ENCODE measurements at places on chromosomes 12 and 14. TPM values are rescaled to one million over a fixed set of nuclear protein-coding genes. Genes with fewer than 3 reads are reported as not detected.

EIF2S3B gene
- total RNA-seq, result 0.63 TPM

DNA sequence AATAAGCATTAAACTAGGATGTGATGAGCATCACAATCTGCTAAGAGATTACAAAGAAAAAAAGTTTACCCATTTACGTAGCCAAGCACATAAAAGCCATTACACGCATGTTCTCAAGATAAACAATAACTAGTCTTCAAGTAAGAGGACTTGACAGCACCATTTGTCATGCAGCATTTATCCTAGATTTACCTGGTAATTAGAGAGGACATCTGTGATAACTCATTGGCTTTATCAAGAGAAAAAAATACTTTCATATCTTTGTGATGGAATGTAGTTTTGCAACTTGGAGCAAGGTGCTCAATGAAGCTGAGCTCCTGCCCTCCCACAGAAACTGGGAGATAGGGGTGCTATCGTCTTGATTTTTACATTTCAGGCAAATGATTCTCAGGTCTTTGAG lies 1023.7 kb downstream of the FSCB start:
- DNase-seq, result no peak

GRCh38 chr14:58243790-58244555 lies 670 bp upstream of the PSMA3 start:
- DNase-seq, result peak; percentile 94

DNA sequence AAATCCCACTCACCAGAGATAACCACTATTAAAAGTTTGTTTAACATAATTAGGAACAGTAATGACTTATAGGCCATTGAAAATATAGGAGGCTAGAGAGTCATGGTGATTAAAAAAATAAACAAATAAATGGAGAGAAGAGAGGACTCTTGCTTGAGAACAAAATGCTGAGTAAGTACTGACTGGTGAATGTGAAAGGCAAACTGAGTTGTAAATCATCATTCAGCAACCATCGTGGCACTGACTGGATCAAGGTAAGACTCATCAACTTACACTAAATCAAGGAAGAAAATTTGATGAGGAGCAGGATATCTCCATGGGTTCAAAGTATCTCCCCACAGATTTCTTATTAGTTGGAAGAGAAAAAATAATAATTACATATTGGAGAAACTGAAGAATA lies 14.1 kb upstream of the YBX3 start:
- peak; percentile 38 for DNase-seq

CLEC1A gene
- not detected for total RNA-seq

RPL10L gene
- not detected for total RNA-seq

RFLNA gene
- not detected for total RNA-seq

INHBC gene
- not detected for total RNA-seq

LRCOL1 gene
- not detected for total RNA-seq

DNA sequence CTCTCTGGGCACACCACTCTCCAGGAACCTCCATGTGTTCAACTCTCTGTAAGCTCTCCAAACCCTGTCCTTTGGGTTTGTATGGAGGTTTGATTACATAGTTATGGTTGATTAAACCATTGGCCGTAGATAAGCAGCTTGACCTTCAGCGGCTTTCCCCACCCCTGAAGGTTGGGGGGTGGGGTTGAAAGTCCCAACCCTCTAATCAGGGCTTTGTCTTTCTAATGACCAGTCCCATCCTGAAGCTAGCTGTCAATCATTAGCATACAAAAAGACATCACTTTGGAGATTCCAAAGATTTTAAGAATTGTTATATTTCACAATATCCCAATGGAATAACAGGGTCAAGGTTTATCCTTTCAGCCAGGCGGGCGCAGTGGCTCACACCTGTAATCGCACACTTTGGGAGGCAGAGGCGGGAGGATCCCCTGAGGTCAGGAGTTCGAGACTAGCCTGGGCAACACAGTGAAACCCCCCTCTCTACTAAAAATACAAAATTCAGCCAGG lies 8.4 kb downstream of the FAM186A start:
- no peak for DNase-seq

DNA sequence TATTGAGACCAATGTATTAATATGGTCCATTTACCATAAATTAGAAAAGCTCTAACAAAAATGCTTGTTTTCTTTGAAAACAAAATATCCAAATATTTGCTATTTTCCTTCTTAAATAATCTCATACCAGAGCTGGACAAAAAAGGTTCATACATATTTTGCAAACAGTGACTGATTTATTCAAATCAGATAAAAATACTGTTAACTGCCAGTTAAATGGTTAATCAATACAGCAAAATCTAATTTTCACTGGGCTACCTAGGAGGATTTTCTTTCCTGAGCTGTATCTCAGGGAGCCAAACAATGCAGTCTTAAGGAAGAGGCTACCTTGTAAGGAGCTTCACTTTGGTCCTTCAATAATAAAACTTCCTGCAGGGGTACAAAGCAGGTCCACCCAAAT lies 2.0 kb downstream of the FERMT2 start:
- DNase-seq, result peak; percentile 18

GRCh38 chr12:3333583-3333982 lies 157.4 kb upstream of the PRMT8 start:
- DNase-seq, result peak; percentile 22

DNAI7 gene
- not detected for total RNA-seq

ERP27 gene
- not detected for total RNA-seq

PEX5 gene
- total RNA-seq, result 20.0 TPM

DNA sequence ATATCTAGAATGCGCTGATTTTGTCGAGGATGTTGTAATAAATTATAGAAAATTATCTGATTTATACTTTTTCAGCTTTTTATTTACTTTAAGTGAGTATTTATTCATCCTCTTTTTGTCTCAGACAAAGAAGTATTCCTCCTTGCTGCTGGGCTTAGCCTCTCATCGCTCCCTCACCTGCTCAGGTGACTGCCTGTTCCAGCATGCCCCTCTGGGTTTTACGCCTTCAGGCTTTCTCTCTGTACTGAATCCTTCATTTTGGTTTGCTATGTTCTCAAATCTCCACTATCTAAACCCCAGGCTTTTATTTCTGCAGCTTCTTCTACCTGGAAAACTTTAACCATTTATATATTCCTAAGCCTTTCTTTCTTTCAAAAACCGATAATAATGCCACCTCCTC lies 1650.9 kb upstream of the SEL1L start:
- no peak for DNase-seq

- no peak for DNase-seq
Observed at GRCh38 chr14:23639891-23640523, 3.8 kb downstream of the DHRS2 start.

- DNase-seq, result no peak
Observed at GRCh38 chr12:130086248-130086647, 76.0 kb upstream of the FZD10 start.

DNA sequence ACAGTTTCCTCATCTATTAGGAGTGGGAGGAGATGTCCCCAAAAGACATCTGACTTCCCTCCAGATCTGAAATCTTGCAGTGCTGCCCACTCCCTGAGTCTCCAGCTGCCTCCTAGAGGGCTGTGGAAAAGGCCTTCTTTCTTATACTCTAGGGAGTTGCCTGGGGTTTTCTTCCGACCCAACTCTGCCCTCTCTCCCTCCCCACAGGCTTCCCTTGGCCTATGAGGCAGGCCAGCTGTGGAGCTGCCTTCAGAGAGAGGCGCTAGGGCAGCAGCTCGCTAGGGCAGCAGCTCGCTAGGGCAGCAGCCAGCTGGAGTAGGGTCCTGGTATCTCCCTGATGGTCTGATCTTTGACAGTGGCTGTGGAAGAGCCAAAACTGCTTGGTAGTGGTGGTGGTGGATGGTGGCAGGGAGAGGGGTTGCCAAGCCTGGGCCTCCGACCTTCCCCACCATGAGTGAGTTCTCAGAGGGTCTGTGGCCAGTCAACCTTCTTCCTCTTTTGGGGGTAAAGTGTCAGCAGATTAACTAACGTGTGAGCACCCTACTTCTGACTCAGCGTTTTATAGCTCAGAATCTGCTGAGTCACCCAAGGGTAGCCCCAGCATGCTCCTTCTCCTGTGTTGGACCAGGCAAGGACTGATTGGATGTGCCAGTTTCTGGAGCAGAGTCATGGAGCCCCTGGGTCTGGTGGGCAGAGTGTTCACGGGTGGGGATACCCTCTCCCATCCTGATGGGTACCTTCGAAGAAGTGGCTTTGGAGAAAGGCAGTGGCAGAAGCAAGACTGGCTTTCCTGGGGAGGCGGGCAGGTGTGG lies 2.3 kb downstream of the SLC48A1 start:
- DNase-seq, result peak; percentile 60

GRCh38 chr14:104374718-104375080 lies 204.9 kb upstream of the C14orf180 start:
- DNase-seq, result no peak

GRCh38 chr14:26137161-26137560 lies 460.7 kb downstream of the NOVA1 start:
- DNase-seq, result no peak

GDF11 gene
- 7.1 TPM for total RNA-seq

DNA sequence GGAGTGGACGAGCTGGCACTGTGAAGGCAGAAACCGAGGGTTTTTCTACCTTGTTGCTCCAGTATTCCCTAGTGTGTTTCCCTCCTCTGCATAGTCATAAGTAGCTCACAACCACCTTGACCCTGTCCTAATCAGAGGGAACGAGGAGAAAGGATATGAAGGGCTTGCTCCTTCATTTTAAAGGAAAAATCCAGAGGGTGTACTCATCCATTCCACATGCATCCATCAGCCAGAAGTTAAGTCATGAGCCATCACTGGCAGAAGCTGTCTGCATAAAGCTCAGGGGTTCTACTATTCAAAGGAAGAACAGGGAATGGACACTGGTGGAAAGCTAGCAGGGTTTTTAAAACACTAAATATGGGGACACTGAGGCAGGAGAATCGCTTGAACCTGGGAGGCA lies 84.3 kb upstream of the FOXN3 start:
- DNase-seq, result no peak

- peak; percentile 77 for DNase-seq
Observed at GRCh38 chr12:53989227-53990113, 4.5 kb downstream of the HOXC10 start.

LRP1-AS gene
- not detected for total RNA-seq

DNA sequence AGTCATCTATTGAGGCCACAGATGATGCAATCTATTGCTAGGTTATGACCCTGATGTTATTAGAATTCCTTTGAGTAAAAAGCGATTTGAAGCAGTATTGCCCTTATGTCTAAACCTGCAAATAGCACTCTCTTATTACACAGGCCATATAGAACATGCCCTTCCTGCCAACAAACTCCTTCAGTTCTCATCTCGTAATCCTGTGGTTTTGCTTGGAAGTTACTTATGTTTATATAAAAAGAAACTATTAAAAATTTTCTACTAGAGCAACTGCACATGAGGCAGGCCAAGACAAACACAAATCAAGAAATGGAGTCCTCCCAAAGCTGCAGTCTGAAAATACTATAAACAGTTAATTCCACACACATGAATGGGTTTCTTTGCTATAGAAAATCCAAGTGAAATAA lies 1200.2 kb downstream of the LRFN5 start:
- peak; percentile 63 for DNase-seq

MAP3K9 gene
- total RNA-seq, result 14.3 TPM
